ENCODE measurements at places on chromosomes 5 and 9.

DNA sequence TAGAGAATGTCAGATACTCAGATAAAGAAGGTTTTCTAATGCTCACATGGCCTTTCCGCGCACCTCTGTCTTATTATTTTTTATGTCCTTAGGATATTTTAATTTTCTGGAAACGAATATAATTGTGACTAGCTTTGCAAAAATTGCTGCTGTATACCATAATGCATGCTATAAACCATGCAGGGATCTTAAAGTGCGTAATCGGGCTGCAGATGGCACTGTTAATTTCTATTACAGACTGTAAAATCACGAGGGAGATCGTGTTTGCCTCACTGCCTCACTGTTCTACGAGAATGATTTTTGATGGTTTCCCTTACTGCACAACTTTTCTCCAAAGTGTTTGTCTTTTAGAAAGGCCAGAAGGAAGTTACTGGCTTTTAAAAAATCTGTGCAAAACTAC, 356.1 kb downstream of the TUSC1 start:
- no peak for DNase-seq

- DNase-seq = no peak
Observed at GRCh38 chr5:56359809-56360685, 126.9 kb upstream of the ANKRD55 start.

DNA sequence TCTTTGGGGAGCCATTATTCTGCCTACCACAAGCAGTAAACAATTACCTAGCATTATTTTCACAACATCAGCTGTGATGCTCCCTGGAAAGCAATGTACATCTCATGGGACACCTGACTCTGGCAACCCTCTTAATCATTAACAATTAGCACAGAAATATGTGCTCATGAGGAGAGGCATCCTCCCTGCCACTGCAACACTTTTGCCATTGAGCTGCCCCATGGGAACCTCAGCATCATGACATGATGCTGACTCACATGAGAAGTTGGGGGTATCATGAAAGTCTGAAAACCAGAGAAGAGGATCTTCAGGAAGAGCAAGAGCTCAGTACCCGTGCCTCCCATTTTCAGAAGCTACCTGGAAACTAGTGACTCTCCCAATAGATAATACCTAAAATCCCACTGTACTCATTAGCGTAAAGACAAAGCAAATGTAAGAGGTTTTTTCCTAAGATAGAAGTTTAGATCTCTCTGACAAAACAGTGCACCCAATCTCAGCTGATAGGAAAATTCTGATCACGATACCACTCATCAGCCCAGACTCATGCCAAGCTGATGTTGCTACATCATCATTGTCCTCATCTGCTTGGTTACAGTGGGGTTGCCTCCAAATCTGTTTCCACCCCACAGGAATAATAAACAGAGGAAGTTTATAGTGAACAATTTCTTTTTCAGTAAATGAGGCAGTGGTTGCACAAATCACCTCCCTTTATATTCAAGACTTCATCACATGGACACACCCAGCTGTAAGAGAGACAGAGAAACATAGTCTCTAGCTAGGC, 244.5 kb downstream of the NR2F1-AS1 start:
- DNase-seq = no peak

GRCh38 chr5:155064580-155064979, 51.0 kb downstream of the KIF4B start:
- DNase-seq = no peak

- DNase-seq = no peak
Observed at GRCh38 chr5:14854799-14855198, 16.8 kb downstream of the ANKH start.

DNA sequence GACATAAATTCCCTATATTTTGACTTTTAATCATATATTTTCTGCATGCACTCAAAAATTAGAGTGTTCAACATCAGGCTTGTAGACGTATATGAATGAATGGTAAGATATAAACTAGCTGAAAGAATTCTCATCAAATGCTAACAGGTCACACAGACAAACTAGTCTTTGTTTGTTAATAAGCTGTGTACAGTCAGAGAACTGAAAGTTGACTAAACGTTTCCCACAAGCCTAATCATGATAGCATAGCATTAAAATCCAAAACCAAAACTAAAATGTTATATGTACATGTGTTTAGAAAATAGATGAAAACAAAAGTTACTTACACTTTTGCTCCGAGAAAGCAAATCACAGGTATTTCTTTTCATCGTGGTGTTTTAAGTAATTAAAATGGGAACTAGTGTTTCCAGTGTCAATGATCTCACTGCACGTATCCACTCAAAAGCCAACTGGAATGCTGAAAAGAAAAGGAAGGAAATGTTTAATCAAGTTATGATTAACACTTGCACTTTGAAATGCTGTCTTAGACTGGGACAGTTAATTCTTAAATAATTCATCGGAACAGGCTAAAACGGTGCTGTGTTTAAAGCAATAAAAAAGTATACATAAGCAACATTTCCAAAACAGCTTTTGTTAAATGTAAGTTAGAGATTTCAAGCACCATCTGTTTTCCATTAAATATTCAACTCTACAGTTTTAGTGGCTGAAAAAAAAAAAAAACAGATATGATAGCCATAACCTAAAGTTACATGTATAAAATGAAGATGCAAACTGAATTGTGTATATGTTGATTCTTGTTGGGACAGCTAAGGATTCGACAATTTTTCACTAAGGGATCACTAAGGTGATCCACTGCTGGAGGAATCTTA, 291.9 kb upstream of the PDE4D start:
- no peak for DNase-seq

- DNase-seq = peak; percentile 7
Observed at GRCh38 chr9:93675336-93676150, 99.2 kb downstream of the PHF2 start.

DNA sequence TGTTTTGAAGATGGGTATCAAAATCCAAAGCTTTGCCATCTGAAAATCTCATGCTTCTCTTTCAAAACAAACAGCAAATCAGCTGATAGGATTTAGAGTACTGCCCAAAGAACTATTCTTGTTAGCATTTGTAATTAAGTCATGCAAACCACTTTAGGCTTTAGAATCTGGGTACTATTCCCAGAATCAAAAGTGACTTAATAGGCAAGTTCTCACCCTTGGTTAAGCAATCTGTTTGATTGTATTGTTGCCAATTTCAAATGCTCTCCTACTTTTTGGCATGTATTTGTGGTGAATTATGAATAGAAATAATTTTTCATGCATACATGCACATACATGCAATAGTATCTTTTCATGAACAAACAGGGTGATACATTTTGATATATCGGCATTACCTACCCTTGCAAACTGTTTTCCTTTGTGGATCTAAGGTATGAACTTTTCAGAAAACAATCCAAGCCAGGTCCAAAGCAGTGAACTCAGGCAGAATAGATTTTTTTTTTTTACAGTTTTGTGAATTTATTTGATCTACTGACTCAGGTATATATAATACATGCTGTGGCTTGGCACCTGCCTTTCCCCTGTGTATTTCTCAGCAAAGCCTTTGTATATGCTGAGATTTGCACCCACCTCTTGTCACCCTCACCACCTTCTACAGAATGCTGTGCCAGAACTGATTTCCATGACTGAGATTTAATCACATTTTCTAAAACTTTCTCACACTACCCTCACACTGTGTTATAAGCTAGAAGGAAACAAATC, 9.0 kb downstream of the IL33 start:
- no peak for DNase-seq

- no peak for DNase-seq
Observed at GRCh38 chr5:68170826-68171558, 44.6 kb upstream of the PIK3R1 start.

- no peak for DNase-seq
Observed at GRCh38 chr9:2418619-2419018, 203.0 kb upstream of the VLDLR start.

Measured in naive thymus-derived CD4-positive, alpha-beta T cell (primary cell).